ENCODE measurements at places on chromosomes 12 and 14. TPM values are rescaled to one million over a fixed set of nuclear protein-coding genes. Genes with fewer than 3 reads are reported as not detected.

DNA sequence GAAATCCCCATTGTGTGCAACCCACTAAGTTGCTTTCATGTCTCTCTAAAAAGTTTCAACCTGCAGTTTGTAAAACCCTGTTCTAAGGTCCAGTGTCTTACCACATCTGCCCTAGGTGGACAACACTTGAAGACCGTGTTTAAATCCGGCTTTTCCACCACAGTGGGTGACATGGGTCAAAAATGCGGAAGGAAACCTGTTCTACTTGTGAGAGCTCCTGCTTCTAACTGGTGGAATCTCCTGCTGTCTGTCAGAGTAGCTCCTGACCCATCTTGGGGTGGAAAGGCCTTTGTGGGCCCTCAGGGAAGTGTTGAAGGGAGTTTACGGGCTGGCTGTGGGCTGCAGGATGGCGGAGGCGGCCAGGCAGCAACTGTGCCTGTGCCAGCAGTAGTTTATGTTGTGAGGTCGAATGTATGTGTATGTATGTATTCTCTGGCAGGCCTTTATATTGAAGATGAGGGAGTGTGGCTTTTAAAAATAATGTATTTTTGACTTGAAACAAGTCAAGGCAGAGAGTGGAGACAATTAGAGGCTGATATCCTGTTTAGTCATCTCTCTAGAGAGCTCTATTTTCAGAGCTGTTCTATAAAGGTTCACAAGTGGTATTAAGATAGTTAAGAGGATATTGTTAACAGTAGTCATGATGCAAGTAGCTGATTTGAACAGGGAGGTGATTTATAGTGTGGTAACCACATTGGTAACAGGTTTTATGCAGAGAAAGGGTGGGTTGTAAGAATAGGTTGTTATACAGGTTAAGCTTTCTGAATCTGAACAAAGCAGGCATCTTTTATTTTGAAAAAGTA, 67.0 kb downstream of the PRKCH start:
- no peaks in the 10 kb centered on the region for H3K36me3 ChIP-seq
- H3K27ac ChIP-seq, result no peak overlapping the region
- no peak overlapping the region for H3K4me3 ChIP-seq
- H3K4me1 ChIP-seq, result no peaks in the 10 kb centered on the region
- no peak for DNase-seq

- H3K4me3 ChIP-seq, result no peak overlapping the region
- no peaks in the 10 kb centered on the region for H3K36me3 ChIP-seq
- no peaks in the 10 kb centered on the region for H3K4me1 ChIP-seq
- H3K27ac ChIP-seq, result no peak overlapping the region
- no peak for DNase-seq
Observed at GRCh38 chr12:1564067-1564466, 30.3 kb downstream of the FBXL14 start.

Gene CCDC196
- not detected for total RNA-seq

GRCh38 chr12:19979584-19979983, 388.8 kb upstream of the PDE3A start:
- H3K36me3 ChIP-seq, result no peaks in the 10 kb centered on the region
- DNase-seq, result no peak
- H3K27me3 ChIP-seq, result no peaks in the 10 kb centered on the region
- no peaks in the 10 kb centered on the region for H3K4me1 ChIP-seq
- no peak overlapping the region for H3K4me3 ChIP-seq
- H3K27ac ChIP-seq, result no peak overlapping the region

DNA sequence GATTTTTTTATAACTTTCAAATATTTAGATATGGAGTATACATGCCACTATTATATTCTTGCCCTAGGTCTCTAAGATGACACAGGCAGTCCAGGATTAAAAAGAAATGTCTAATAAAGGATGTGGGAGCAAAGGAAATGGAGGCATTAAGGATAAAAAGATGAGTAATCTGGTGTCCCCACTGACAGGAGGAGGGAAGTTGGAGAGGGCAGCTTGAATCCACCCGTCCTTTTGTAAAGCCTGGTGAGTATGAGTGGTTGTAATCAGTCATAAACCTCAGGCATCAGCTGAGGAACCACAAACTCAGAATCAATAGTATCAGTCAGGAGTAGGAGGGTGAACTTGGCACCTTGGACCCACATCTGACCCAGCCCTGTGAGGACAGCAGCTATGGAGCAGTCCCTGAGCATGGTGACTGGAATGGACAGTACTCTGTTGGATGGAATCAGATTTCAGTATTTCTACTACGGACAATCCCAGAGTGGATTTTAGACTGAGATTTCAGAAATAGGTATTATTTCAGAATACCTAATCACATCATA, 100.5 kb downstream of the EXOC5 start:
- no peaks in the 10 kb centered on the region for H3K4me1 ChIP-seq
- H3K27me3 ChIP-seq, result no peaks in the 10 kb centered on the region
- H3K36me3 ChIP-seq, result no peaks in the 10 kb centered on the region
- H3K4me3 ChIP-seq, result no peak overlapping the region

Gene BATF
- total RNA-seq, result not detected

Gene TAS2R8
- not detected for total RNA-seq

- DNase-seq, result no peak
- no peaks in the 10 kb centered on the region for H3K4me1 ChIP-seq
- H3K4me3 ChIP-seq, result no peak overlapping the region
- no peaks in the 10 kb centered on the region for H3K36me3 ChIP-seq
- no peak overlapping the region for H3K27ac ChIP-seq
- H3K27me3 ChIP-seq, result peaks cover 2% of the 10 kb centered on the region
Observed at GRCh38 chr14:104585966-104586697, 6.6 kb downstream of the C14orf180 start.

GRCh38 chr12:48379794-48380193, 29.1 kb upstream of the ZNF641 start:
- no peak overlapping the region for H3K27ac ChIP-seq
- no peak overlapping the region for H3K4me3 ChIP-seq
- H3K4me1 ChIP-seq, result no peaks in the 10 kb centered on the region
- H3K36me3 ChIP-seq, result no peaks in the 10 kb centered on the region
- H3K27me3 ChIP-seq, result no peaks in the 10 kb centered on the region

DNA sequence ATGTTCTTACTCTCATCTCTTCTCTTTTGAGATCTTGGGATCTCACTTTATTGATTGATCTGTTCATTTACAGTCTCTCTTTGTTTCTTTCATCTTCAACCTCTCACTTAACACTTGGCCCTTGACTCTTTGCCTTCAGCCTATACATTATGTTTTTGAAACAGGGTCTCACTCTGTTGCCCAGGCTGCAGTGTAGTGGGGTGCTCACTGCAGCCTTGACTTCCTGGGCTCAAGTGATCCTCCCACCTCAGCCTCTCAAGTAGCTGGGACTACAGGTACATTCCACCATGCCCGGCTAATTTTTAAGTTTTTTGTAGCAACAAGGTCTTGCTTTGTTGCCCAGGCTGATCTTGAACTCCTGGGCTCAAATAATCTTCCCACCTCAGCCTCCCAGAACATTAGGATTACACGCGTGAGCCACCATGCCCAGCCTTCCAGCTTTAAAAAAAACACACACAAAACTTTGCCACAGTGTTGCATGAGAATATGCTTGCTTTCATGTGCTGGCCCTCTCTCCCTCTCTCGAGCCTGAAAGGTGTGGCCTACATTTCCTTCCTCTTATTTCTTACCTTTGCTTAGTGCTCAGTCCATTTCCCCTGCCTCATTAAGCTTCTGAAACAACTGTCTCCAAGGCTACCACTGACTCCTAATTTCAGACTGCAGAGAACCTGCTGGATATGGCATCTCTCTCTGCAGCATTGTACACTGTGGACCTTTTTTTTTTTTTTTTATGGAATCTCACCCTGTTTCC, 9.9 kb downstream of the DIP2B start:
- no peak overlapping the region for H3K4me3 ChIP-seq
- H3K27me3 ChIP-seq, result no peaks in the 10 kb centered on the region
- peak overlapping the region; percentile 25 for H3K27ac ChIP-seq
- peaks cover 19% of the 10 kb centered on the region for H3K4me1 ChIP-seq
- no peak for DNase-seq
- no peaks in the 10 kb centered on the region for H3K36me3 ChIP-seq

DNA sequence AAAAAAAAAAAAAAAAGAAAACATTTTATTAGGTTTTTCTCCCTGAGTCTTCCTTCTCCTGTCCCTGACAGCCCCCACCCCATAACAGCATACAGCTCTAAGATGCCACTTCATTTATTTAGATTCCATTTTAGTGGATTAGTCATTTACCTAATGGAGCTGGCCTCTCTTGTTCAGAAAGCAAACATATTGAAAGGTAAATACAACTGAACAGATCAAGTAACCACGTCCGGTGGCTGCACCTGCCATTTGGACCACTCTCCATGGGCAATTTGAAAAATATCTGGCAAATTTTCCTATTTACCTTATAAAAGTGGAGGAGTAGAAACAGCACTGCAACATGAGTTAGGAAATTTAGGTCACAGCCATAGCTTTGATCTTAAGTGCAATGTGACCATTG, 254.6 kb downstream of the C12orf42 start:
- no peak overlapping the region for H3K27ac ChIP-seq
- no peaks in the 10 kb centered on the region for H3K36me3 ChIP-seq
- no peak overlapping the region for H3K4me3 ChIP-seq
- no peaks in the 10 kb centered on the region for H3K27me3 ChIP-seq

Gene SLC38A4
- 19.7 TPM for total RNA-seq

DNA sequence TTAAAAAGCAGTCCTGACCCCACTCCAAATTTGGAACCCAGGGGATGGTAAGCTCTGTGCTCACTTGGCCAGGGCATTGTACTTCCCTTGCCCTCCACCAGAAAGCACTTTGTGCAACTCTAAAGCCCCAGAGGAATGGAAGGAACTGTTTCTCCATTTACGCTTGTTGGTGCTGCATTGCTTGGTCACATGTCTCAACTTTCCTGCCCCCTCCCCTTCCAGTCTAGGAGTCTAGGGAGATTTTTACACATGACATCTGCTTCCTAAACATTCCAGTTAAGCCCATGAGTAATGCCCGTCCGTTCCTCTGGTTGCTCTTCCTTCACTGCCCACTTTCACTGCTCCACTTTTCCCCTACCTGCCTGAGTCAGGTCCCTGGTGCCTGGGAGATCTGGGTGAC, 92.6 kb upstream of the MAP1LC3B2 start:
- H3K36me3 ChIP-seq, result no peaks in the 10 kb centered on the region
- no peak overlapping the region for H3K27ac ChIP-seq
- no peak overlapping the region for H3K4me3 ChIP-seq
- DNase-seq, result no peak

Measured in transverse colon (tissue), 4 donors.